ENCODE measurements at places on chromosomes 13 and 19.

DNA sequence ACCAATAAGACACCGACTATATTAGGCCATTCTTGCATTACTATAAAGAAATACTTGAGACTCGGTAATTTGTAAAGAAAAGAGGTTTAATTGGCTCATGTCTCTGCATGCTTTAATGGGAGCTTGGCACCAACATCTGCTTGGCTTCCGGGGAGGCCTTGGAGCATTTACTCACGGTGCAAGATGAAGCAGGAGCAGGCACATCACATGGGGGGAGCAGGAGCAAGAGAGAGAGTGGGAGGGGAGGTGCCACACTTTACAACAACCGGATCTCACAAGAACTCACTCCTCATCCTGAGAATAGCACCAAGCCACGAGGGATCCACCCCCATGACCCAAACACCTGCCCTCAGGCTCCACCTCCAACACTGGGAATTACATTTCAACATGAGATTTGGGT lies 224.8 kb downstream of the KLF5 start:
- DNase-seq = no peak

- DNase-seq = no peak
Observed at GRCh38 chr19:18961767-18962620, 21.0 kb upstream of the HOMER3 start.

- no peak for DNase-seq
Observed at GRCh38 chr13:97119943-97120342, 102.2 kb upstream of the MBNL2 start.

- no peak for DNase-seq
Observed at GRCh38 chr13:106883976-106884375, 316.0 kb upstream of the ARGLU1 start.

- peak; percentile 52 for DNase-seq
Observed at GRCh38 chr19:2578901-2579677, 103.2 kb downstream of the GADD45B start.

- DNase-seq = no peak
Observed at GRCh38 chr19:53991224-53992113, at the start of gene CACNG6. TSS of gene CACNG6 (plus strand) at chr19:53991637. CDS start at chr19:53992878, 1,241 bp downstream.

GRCh38 chr19:42148266-42148665 lies 16.0 kb upstream of the POU2F2 start:
- no peak for DNase-seq

DNA sequence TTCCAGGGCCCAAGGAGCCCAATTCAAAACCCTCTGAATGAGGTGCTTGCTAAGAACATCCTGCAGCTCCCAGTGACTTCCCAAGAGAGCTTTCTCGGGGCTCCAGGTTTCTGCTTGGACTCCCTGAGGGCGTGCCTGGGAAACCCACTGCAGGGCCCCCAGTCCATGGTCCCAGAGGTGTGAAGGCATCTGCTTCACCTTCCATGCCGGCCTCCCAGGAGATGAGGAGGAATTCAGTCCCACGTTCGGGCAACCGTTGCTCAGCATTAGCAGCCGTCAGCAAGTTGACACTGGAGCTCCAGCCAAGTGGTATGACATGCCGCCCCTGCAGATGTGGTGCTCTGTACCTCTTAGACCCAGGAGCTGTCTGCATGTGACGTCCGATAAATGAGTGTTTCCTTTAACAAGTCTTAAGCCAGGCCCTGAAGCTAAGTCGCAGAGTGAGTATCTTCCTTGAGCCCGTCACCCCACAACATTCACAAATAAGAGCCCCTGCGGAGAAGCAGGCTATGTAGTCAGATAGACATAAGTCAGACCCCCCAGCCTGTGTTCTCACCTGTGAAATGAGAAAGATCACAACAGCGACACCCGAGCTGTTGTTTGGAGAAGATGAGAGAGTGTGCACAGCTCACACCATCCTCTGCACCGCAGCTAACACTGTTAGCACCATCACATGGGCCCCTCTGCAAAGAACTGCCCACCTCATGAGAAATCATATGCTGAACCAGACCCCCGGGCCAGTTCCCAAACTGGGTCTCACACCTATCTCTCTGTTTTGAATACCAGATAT lies 150.3 kb downstream of the KATNAL1 start:
- no peak for DNase-seq

DNA sequence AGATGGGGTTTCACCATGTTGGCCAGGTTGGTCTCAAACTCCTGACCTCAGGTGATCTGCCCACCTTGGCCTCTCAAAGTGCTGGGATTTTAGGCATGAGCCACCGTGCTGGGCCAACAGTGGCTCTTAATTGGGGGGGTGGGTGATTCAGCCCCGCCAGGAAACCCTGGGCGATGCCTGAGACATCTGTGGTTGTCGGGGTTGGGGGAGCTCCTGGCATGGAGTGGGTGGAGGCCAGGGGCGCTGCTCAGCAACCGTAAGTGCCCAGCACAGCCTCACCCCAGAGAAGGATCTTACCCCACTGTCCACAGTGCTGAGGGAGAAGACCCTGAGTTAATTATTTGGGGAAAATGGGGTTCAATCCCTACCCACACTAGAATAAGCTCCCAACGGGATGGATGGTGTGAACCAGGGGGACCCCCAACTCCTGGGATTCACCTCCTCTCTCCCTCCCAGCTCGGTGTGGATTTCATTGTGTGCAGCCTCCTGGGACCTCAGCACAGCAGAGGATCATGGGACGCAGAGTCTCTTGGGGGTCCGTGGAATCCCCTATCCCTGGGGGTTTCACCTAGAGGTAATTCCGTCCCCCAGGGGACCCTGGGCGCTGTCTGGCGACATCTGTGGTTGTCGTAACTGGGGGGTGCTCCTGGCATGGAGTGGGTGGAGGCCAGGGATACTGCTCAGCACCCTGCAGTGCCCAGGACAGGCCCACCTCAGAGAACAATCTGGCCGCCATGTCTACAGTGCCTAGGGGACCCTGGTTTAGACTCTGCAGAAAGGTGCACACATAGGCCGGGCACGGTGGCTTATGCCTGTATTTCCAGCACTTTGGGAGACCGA lies 68.9 kb downstream of the GADD45B start:
- no peak for DNase-seq

DNA sequence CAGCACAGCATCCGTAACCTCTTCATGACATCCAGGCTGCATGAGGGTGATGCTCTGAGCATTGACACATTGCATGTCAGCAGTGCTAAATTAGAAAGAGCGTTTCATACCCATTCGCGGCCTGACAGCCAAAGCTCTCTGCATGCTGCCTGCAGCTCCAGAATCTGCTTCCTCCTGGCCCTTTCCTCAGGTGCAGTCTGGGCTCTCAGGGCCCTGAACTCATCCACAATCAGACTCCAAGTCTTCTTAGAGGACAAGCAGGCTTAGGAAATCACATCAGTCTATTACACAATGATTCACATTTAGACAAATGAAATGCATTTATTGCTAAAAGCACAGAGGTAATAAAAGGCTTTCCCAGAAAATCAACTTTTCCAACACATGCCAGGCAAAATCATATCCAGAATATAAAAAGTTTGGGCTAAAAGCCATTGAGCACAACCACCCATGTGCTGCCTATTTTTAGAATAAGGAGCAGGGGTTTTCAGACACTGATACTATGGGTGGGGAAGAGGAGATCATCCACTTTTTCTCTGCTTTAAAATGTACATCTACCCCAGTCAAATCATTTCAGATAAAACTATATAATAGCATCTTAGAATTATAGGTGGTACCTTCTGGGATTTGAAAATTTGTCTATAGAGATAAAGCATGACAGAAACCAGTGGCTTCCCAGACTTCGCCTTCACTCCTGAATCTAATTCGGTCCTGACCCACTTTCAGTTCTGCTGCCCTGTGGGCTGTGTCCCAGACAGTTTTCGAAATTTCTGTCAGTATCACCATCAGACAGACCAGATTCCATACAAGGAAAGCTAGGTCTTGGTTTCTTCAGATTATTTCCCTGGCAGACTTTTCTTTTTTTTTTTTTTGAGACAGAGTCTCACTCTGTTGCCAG lies 109.3 kb downstream of the COL4A2 start:
- DNase-seq = no peak
